Lung (tissue), 17 donors: ENCODE measurements at places on chromosomes 3 and 15. TPM values are rescaled to one million over a fixed set of nuclear protein-coding genes. Genes with fewer than 3 reads are reported as not detected.

GRCh38 chr15:51156957-51157356 lies 62.3 kb upstream of the TNFAIP8L3 start:
- no peak for DNase-seq
- H3K27ac ChIP-seq: no peak overlapping the region
- no peaks in the 10 kb centered on the region for H3K4me1 ChIP-seq
- no peak overlapping the region for H3K4me3 ChIP-seq
- no peaks in the 10 kb centered on the region for H3K36me3 ChIP-seq

DNA sequence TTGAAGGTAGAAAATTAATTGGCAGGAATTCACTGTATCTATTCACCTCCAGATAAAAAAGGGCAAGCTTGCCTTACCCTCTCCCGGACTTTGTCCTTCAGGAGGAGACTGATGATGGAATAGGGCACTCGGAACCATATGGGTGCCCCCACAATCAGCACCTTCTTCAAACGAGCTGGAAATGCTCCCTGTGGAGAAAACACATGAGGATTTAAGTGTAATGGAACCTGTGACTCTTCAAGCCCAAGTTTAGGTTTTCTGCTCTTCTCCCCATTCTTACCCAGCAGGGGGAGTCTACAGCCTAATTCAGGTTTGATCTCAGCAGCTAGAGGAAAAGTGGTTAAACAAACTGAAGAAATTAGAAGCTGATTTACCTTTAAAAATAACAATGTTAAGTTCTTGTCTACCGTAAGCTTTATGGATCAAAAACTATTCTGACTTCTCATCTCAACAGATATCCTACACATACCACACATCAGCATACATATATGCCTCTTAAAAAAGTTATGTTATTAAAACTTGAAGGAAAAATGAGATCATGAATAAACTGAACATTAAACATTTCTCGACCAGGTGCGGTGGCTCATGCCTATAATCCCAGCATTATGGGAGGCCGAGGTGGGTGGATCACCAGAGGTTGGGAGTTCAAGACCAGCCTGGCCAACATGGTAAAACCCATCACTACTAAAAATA lies 57.5 kb upstream of the SIN3A start:
- H3K27me3 ChIP-seq: no peaks in the 10 kb centered on the region
- peaks cover 32% of the 10 kb centered on the region for H3K36me3 ChIP-seq
- no peaks in the 10 kb centered on the region for H3K4me1 ChIP-seq
- H3K27ac ChIP-seq: no peak overlapping the region
- no peak overlapping the region for H3K4me3 ChIP-seq

The CPNE4 gene
- polyA plus RNA-seq: 0.15 TPM

The BCHE gene
- 4.5 TPM for polyA plus RNA-seq

The ARPIN gene
- polyA plus RNA-seq: 16.2 TPM

The GOLIM4 gene
- polyA plus RNA-seq: 22.2 TPM

The ZDHHC23 gene
- 3.2 TPM for polyA plus RNA-seq
